Kidney tubule cell (primary cell): ENCODE measurements at places on chromosomes 3 and 15.

GRCh38 chr3:82038556-82038955, 277.1 kb upstream of the GBE1 start:
- DNase-seq = no peak

DNA sequence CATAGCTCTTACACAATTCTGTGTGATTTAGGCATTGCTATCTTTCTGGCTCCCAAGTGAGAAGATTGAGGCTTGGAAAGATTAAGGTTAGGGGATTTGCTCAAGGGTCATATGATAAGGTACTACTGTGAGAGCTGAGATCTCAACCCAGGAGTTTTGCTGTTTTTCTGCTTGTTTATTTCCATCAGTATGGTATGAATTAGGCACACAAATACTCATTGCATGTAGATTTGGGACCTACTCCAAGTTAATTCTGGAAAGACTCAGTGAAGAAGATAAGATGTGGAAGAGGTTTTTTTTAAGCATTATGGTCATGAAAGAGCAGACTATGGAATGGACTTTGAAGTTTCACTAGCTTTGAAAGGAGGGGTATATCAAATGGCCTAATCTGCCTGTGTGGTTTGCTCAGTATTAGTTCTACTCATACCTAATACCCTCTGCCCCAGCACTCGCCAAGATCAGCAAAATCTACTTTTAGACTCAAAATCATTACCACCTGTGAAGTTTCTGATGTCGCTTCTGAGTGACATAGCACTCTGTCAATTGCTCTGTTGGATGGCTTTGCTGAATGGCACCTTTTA, 12.5 kb downstream of the MBNL1 start:
- no peak for DNase-seq

DNA sequence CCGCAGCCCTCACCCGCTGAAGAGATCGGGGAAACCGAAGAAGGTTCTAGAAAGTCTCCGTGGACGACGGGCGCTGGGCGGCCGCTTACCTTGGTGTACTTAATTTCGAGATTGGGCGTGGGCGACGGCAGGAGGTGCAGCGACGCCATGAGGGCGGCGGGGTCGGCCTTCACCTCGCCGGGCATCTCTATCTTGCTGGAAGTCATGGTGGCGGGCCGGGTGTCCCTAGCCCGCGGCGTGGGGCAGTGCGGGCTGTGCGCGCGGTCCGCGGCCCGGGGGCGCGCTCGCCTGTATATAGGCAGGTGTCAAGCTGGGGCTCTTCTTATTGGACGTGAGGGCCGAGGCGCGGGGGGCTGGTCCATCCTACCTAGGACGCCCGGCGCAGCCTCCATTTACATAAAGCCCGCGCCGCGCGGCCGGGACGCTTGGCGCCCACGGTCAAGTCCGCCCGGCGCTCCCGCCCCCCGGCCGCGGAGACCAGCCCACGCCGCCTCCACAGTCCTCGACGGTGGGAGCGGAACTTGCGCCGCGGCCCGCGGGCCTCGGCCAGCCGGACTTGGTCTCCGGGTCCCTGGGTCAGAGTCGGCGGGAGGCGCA, at the start of gene ALDH1A2:
ALDH1A2 (minus strand) TSS at position 267 of the 597 bp plus-strand sequence; CDS start at position 206, 61 bp downstream.
- peak; percentile 59 for DNase-seq

DNA sequence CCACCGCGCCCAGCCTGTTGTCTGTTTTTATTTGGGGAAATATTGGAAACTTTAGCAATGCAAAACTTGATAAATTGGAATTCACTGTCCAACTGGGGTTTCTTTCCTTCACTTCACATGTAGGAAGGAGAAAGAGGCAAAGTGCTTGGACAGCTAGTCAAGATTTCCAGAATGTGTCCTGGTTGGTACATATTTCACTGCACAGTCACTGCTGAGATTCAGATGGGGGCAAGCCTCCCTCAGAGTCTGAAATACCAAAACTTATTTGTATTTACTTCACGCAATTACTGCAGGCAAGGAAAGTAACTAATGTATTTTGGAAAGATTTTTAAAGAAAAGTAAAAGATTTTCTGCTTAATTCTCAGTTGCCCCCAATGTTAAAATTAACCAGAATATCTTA, 21.0 kb downstream of the LRRC31 start:
- DNase-seq = no peak

- no peak for DNase-seq
Measured at GRCh38 chr3:128850544-128850943, 28.9 kb upstream of the ACAD9 start.

DNA sequence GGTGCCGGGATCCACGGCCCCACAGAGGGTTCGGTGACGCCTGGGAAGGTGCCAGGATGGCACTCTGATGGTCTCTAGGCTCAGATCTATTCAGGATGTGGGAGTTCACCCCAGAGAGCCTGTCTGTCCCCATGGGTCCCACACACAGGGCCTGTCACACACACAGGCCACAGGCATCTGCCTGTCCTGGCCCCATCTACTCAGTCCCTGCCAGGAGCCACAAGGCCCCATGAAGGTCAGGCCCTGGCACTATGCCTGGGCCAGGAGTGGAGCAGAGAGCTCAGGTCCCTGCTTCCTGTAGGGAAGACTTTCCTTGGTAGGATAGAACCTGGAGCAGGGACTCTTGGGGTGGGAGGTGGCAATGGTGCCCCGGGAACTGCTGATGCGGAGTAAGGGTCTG, 49.0 kb upstream of the FURIN start:
- DNase-seq = no peak

GRCh38 chr15:44710236-44711095, 657 bp downstream of the PATL2 start:
- peak; percentile 19 for DNase-seq

DNA sequence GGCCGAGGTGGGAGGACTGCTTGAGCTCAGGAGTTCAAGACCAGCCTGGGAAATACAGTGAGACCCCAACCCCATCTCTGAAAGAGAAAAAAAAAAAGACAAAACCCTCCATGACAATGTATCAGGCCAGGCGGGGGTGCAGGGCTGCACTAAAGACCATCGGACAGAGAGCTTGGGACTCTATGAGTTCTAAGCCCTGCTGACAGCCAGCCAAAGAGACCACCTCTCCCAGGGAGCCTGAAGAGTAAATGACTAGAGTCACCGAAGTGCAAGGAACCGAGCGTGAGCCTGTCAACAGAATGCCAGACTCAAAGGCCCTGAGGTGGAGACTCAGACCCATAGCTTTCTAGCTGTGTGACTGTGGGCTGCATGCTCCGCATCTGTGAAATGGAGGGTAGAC, 12.5 kb downstream of the POC1A start:
- no peak for DNase-seq

DNA sequence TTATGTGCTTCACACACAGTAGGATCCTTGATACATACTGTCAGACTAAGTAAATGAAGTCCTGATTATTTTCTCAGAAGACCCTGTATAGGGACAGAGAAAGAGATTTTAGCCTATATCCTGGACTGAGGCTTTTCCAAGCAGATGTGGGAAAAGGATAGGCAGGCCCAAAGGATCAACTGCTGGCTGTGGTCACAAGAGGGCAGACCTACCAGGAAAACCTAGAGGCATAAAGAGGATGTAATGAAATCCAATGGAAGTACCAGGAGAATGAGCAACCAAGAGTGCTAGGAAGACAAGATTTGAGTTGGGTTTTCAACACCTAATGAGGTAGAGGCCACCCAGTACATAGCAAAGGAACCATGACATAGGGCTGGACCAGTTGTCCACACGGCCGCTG, 23.1 kb downstream of the DCLK3 start:
- peak; percentile 13 for DNase-seq

DNA sequence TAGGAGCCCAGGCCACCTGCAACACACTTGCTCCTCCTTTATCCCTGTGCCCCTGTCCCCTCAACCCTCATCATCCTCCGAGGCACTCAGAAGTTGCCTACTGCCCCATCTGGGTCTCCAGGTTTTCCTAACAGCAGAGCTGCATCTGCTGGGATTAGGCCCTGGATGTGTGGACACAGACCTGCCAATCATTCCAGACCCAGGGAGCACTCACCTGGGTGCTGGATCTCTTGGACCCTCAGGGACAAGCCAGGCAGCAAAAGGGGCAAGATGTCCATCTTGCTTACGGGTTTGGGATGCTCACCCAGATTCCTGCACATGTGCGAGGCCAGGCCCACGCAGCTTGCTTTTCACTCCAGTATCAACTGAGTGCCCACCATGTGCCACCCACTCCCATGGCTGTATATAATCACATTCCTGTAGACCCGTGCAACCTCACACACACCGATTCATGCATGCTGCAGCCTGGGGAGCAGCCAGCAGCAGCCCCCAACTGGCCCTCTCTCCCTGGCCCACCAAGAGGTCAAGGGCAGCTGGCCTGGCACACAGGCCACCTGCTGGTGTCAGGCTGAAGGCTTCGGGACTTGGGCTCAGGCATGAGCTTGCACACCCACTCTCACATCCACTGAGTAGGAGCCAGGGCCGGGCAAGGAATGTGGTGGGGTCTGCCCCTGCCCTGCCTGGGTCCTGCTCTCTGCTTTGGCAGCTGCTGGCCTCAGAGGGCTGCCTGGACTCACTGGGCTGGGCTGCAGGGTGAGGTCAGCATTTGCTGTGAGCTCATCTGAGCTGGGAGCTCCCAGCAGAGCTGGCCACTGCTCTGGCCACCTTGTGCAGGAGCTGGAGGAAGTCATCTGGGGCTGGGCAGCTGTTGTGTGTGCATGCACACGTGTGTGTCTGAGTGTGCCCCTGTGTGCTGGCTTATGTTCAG, 14.9 kb downstream of the PRKCD start:
- no peak for DNase-seq

- DNase-seq = no peak
Measured at GRCh38 chr15:69891606-69892005, 206.1 kb downstream of the TLE3 start.

DNA sequence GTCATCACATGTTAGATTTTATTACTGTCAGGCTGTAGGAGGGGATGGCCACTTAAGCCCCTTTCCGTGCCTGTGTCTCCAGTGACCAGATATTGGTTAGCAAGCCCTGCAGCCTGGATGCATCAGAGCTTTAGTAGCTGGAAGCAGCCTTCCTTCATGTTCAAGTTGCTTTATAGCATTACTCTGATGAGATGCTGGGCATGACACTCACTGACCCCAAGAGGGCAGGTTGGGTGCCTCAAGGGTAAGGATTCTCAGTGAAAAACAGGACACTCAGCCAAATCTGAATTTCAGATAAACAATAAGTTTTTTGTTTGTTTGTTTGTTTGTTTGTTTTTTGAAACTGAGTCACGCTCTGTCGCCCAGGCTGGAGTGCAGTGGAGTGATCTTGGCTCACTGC, 68.5 kb upstream of the PTX3 start:
- DNase-seq = no peak

GRCh38 chr3:41202075-41202833, 2.9 kb downstream of the CTNNB1 start:
- no peak for DNase-seq

- DNase-seq = no peak
Measured at GRCh38 chr15:48675436-48675835, 29.9 kb upstream of the FBN1 start.

DNA sequence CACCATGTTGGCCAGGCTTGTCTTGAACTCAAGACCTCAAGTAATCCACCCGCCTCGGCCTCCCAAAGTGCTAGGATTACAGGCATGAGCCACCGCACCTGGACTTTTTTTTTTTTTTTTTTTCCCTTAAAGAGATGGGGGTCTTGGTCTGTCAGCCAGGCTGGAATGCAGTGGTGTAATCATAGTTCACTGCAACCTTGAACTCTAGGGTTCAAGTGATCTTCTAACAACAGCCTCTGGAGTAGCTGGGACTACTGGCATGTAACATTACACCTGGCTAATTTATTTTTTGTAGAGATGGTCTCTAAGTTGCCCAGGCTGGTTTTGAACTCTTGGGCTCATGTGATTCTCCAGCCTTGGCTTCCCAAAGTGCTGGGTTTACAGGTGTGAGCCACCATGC, 81.6 kb downstream of the ANKRD28 start:
- DNase-seq = no peak

GRCh38 chr3:160765211-160765610, 9.2 kb downstream of the PPM1L start:
- no peak for DNase-seq

DNA sequence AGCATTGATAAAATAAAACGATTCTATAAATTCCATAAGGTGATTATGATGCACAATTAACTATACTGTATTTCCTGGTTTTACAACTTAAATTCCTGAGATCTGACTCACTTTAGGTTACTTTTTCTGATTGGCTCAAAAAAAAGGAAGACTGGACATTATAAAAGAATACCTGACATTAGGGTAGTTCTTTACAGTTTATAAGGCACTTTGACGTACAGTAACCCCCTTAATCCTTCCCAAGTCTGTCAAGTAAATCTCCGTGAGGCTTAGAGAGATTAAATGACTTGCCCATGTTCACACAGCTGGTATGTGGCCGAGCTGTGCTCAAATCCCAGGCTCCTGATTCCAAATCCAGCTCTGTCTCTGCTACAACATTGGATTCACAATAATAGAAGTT, 1.0 kb upstream of the SLTM start:
- DNase-seq = peak; percentile 51

DNA sequence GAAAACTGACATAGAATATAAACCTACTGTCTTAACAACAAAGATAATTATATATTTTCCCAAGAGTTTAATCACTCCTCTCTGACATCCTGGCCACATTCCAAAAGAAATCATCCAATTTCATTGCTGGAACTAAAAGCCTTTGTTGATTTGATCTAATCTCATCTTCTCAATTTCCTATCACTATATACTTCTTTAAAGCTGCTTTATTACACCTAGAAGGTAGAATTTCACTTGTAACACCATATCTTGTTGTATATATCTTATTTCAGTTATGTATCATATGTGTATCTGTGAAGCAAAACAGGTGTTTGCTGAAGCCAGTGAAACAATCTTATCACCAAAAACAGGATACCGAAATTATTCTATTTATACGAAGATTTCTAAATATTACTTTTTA, 740.2 kb downstream of the ROBO1 start:
- DNase-seq = no peak

- peak; percentile 50 for DNase-seq
Measured at GRCh38 chr15:99016680-99017321, 9.2 kb upstream of the PGPEP1L start.

DNA sequence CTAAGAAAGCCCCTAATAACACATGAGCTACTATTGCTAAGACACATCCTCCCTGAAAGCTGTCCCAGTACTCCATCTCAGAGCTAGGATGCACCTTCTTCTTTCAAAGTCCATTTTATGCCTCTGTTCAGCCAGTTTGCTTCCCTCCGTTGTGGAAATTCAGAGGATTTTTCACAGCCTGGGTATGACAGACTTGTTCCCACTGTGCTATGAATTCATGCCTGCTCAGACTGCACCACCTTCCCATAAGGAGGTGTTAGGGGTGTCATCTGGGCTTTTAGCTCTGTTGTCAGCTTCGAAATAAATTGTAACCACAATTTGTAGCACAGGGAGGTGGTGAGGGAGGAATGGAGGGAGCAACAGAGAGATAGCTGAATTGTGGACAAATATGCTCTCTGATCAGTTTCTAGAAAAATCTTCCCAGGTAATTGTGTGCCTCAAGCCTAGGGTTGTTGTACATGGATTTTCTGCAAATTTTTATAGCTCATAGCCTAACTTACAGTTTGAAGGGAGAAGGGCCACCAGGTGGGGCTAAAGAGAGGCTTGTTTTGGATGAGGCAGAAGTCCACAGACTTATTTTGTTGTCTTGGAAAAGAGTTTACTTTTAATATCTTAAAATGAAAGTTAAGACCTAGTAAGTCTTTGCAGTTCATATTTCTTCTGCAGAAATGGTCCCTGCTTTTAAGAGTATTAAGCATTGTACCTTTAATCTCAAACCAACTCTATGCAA, 462.0 kb downstream of the PDCD6IP start:
- DNase-seq = peak; percentile 60
